ENCODE measurements at places on chromosomes 4 and X.

DNA sequence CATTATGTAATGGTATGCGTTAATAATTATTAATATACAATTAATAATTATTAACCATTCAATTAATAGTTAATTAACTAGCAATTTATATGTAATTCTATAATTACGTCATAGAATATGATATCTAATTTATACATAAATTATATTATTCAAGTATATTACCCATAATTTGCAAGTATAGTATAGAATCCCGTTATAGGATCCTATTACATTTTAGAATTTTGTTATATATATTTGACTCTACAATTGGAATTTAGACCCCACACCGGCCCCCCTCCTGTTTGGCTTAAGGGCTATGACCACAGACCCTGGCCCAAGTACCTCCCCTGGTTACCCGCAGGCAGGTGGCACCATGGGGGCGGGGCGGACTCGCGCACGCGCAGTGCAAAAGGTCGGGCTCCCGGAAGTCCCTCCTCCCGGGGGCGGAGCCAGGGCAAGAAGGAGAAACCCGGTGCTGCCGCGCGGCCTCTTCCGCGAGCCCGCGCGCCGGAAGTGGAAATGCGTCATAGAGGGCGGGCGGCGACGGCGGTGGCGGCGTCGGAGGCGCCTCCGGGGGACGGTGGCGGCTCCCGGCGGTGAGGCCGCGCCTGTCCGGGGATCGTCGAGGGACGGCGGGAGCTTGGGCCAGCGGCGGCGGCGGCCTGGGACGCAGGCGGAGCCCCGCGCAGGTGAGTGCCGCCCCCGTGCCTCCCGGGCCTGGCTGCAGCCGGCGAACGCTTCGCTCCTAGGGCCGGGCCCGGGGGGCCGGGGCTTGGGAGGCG, at the start of gene AKAP17A:
TSS of gene AKAP17A (plus strand) at position 503 of the 761 bp plus-strand sequence. CDS start 1,859 bp downstream, outside the sequence.
- DNase-seq = peak; percentile 100

- DNase-seq = no peak
Measured at GRCh38 chr4:70925899-70926635, 23.9 kb downstream of the MOB1B start.

GRCh38 chr4:16852228-16852627, 46.2 kb downstream of the LDB2 start:
- DNase-seq = no peak

- no peak for DNase-seq
Measured at GRCh38 chr4:123284168-123284567, 112.4 kb upstream of the SPRY1 start.

GRCh38 chrX:105882581-105883275, 60.4 kb downstream of the NRK start:
- DNase-seq = no peak

GRCh38 chr4:85498068-85498733, 23.3 kb downstream of the ARHGAP24 start:
- no peak for DNase-seq

DNA sequence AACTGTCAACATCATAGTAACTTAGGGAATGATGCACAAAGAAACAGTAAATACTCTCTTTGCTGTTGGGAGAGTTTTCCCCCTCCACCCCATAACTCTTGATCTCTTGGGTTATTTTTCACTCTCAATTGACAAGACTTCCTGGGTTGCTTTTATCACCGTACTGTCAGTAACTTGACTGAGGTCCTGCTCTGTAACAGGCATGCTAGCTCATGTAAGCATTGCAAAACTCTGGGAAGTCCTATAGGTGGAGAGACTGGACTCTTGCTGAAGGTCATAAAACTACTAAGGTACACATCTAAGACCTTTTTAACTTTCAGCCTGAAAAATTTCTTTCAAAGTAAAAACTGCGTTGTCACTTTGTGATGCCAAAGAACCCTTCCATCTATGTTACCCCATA, 10.9 kb downstream of the SHROOM3 start:
- DNase-seq = no peak

GRCh38 chr4:173449380-173449717, 50.4 kb upstream of the SCRG1 start:
- DNase-seq = no peak

- DNase-seq = no peak
Measured at GRCh38 chrX:12013211-12013618, 125.1 kb upstream of the FRMPD4 start.

- DNase-seq = no peak
Measured at GRCh38 chr4:143356493-143356892, 19.8 kb downstream of the GAB1 start.

GRCh38 chr4:110003401-110004187, 90.9 kb downstream of the EGF start:
- DNase-seq = no peak

GRCh38 chr4:2743518-2744445, 12.4 kb downstream of the TNIP2 start:
- no peak for DNase-seq

- no peak for DNase-seq
Measured at GRCh38 chrX:149987613-149988012, 49.3 kb upstream of the EOLA2 start.

DNA sequence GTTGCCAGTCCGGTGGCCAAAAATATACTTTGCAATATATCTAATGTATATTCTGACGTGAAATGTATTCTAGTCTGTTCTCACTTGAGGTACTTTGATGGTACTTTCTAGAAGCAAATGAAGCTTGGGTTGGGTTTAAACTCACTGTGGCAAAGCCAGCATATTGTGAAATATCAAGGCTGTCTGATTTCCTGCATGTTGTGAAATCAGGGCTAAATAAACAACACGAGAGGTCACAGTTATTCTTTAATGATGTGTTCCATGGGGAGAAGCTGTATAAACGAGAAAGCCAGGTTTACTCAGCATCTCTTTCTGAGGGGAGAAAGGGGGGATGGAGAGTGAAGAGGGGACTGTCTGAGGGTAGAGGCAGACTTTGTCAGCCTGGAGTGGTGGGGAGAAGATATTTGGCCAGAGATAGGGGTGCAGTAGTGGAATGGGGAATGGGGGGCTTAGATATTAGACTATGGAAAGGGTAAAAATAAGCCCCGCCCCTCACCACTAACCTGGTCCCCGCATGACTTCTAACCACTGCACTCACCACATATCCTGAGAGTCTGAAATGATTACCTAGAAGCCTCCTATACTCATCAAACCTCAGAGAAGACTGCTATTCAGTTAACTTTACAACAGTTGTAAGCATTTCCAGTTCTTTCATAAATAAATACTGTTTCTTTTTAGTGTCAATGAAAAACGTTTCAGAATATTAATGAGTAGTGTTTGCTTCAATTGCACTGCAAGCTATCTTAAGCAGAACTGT, 5.9 kb upstream of the SCARB2 start:
- no peak for DNase-seq

- DNase-seq = no peak
Measured at GRCh38 chr4:67030636-67031035, 514.7 kb downstream of the CENPC start.

- DNase-seq = no peak
Measured at GRCh38 chr4:138573246-138573645, 331.1 kb upstream of the SLC7A11 start.

GRCh38 chr4:117664706-117665444, 369.4 kb upstream of the NDST3 start:
- DNase-seq = no peak

GRCh38 chr4:132101526-132101925, 1047.6 kb upstream of the PCDH10 start:
- DNase-seq = no peak

DNA sequence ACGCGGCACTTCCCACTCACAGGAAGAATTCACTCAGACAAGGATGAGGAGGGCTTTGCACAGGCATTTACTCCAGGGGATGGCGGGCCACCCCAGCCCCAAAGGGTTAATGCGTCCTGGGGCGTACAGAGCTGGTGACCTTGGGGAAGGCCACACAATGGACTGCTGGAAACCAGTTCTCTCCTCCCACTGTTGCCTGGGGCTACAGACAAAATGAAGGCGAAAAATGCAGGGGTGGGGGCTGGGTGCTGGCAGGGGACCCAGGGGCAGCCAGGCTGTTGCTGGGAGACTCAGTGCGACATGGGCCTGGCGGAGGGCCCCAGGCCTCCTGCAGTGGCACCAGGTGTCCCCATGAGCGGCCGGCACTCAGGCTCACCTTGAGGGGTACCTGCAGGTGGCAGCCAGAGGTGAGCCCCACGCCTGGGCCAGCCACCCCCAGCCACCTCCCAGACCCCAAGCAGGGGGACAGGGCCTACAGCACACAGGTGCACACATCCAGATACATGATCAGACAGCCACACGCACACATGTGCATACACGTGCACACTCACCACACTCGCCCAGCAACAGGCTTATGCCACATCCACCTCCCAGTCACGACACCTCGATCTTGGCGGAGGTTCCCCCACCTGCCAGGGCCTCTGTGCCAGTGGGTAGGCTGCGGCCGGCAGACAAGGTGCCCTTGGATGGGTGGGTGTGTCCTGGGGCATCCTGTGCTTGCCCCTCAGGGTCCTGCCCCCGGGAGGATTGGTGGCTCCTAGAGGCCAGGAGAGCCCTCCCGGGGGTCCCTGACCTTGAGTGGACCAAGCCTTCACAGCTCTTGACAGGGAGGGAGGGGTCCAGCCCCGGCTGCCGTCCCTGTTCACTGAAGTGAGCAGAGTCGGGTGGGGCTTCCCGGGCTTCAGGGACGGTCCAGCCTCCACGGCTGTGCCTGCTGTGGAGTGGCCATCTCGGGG, 13.1 kb downstream of the NAT8L start:
- no peak for DNase-seq

GRCh38 chr4:167415461-167415860, 181.2 kb upstream of the SPOCK3 start:
- DNase-seq = no peak

DNA sequence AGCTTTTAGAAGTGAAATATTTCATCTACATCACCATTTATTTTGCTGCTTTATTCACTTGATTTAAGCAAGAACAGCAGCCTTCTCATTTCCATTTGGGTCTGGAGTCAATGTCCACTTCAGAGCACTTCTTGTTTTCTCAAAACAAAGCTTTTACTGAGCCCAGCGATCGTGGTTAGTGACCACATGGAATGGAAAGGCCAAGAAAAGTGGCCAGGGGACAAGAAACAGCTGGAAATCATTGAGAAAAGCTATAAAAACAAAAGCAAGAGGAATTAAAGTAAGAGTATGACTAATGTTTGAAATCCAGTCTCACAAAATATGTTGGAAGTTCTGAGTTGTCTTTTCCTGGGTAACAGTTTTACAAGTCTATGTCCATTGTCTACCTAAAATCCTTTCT, 328.4 kb upstream of the INTU start:
- DNase-seq = no peak

- no peak for DNase-seq
Measured at GRCh38 chr4:70575964-70576363, 16.1 kb upstream of the AMBN start.

DNA sequence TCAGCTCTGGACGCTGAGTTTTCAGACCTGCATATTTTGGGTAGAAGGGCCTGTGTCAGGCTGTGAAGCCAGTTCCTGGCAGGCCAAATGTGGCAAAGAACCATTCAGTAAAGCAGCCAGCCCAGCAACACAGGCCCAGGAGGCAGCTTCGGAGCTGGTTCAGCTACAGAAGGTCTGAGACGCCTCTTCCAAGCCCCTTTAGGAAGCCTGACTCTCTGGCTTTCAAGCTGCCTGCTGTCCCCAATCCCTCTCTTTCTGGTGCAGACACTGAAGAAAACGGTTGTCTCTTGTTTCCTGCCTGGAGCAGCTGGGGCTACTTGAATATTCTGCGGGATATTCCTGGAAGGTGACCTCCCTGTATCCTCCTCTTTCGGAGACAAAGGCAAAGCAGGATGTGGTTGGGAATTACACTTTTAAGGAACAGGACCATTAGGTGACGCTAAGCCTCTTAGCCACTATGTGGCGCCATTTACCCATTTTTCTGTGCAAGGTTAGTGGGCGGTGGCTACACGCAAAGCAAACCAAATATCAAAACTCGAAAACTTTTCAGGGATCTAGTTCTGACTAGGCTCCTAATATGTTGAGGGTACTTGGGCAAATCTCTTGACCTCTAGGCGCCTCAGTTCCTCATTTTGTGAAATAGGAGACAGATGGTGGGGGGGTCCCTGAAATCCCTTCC, 47.2 kb upstream of the LAS1L start:
- DNase-seq = peak; percentile 68

GRCh38 chrX:72216973-72217372, 21.9 kb downstream of the ERCC6L start:
- DNase-seq = no peak

DNA sequence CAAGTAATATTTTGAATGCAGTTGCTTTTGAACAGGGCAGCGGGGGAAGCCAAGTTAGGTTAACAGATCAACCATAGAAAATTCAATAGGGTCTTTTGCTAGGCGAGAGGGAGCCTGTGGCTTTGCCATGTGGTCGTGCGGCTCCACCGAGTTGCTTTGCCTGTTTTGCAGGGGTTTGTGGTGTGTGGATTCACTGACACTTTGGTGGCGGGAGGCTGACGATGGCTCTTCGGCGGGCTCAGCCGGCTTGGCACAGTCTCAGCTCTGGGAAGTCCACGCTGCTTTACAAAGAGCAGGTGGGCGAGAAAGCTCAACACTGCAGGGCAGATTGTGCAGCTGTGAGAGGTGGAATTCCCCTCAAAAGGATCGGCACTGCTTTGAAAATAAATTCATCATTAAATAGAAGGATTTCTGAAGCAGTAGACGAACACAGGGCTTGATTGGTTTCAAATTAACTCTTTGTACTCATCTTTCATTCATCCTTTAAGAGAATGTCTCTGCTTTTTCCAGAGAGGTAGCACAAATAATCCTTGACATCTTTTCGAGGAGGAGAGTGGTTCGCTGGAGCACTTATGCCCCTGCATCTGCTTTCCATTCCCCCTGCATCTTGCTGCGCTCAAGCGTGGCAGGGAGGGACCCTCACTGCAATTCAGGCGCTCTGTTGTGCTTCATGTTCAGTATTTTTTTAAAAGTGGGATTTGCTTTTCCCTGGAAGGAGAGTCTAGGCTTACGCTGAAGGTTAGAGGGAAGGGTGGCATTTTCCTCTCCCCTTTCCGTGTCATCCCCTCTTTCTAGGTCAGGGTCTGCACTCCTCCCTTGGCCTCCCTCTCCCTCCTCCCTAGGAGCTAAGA, 201.8 kb upstream of the LEF1 start:
- peak; percentile 64 for DNase-seq

DNA sequence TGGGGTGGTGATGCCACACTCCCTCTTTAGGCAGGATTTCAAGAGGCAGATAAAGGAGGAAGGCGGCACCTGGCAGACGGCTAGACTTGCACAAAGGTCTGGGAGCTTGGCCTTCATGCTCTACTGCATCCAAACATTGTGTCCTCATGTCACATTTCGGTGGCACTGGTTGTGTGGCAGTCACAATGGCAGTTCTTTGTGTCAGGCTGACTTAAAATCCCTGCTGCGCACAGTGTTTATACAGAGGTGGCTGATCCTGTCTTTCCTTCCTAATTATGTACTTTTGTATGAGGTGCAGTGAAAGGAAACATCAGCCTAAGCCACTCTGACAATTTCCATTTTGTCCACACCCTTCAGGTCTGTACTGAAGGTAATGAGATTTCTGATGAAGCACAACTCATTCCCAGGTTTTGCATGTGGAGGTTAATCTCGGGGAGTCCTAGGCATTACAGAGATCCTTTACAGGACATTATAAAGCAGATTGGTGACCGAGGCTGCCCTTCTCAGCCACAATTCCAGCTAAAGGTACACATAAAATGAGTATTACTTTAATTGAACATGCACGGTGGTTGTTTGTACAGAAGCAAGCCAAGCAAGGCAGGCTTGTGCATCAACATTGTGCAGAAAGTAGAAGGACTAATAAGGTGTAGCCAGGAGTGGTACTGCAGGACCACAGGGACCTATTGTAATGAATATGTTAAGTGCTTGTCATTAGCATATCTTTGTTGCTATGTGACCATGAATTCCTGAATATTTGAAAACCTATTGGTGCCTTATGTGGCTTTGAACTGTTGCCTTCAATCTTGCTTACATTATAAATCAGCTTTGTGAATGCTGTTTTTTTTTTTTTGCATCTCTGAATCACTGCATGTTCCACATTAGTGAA, 147.6 kb downstream of the STK32B start:
- no peak for DNase-seq

- no peak for DNase-seq
Measured at GRCh38 chr4:4765811-4766210, 93.7 kb upstream of the MSX1 start.

Data from activated T-cell treated with anti-CD3 and anti-CD28 coated beads, Interleukin-2, amount 50 U/mL, for 24 hours (primary cell).